GM23248 (cell line): ENCODE measurements at places on chromosomes 7 and 10. TPM values are rescaled to one million over a fixed set of nuclear protein-coding genes. Genes with fewer than 3 reads are reported as not detected.

DNA sequence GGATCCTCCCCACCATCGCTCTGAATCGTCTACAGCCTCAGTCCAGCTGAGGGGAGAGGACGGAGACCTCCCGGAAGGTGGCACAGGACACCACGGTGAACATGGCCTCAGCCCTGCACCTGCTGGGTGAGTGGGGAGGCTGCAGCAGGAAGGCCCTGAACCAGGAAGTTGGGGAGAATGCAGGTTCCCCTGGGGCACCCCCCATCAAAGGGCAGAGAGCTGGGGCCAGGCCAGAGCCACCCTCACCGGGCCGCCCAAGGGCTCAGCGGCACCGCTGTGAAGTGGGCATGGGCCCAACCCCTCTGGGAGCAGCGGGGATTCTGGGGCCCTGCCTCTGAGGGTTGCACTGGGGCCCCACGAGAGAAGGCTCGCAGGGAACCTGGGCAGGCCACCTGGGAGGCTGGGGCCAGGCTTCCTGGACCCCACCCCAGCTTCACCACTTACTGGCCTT is 98.7 kb downstream of the MICALL2 start:
- no peak overlapping the region for H3K4me3 ChIP-seq
- no peak overlapping the region for H3K27ac ChIP-seq
- no peaks in the 10 kb centered on the region for H3K4me1 ChIP-seq
- DNase-seq = no peak
- H3K36me3 ChIP-seq = no peaks in the 10 kb centered on the region
- H3K27me3 ChIP-seq = peaks cover 9% of the 10 kb centered on the region

Gene PDGFA
- total RNA-seq = 8.4 and 9.4 TPM in 2 replicates

DNA sequence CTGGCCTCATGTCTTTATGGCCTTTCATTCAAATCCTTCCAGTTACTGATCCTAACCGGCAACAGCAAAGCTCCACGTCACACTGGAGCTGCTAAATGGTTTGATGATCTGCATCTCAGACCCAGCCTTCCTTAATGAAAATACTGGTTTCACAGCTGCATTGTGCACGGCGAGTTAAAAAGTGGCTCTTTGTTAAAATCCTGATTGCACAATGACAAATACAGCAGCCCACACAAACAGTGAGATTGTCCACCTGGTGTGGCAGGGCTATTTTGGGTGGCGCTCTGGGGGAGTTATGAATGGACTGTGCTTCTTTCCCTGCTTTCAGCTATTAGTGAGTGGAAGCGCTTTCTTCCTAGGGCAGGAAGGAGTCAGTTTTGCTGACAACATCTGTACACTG is 63.4 kb upstream of the C1QL3 start:
- no peak for DNase-seq
- H3K36me3 ChIP-seq = no peaks in the 10 kb centered on the region
- no peak overlapping the region for H3K4me3 ChIP-seq
- no peaks in the 10 kb centered on the region for H3K27me3 ChIP-seq
- no peaks in the 10 kb centered on the region for H3K4me1 ChIP-seq

Gene FEZF1
- not detected in 2 replicates for total RNA-seq

DNA sequence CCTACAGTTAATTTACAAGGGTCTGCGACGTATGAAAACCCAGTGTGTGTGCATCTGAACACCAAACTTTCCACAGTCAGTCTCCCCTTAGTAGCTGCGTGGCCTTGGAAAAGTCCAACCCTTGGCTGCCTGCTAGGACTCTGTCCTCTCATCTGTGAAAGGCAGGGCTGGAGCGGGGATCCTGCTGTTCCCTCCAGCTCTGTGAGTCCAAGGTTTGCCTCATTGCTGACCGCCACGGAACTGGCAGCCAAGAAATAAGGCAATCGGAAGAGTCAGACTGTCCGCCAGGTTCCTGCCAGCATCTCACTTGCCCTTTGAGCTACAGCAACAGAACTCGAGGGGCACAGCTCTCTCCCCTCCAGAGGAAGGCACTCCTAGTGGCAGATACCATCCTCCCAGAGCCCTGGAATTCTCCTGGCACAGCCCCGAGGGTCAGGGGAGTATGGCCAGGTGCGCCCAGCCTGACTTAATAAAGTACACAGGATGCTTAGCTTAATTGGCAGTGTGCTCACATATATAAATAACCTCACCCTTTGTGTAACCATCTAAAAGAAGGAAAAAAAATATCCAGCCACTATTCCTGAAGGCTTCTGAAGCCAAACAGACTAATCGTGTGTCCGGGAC is 530.1 kb upstream of the FOXK1 start:
- no peak overlapping the region for H3K4me3 ChIP-seq
- no peaks in the 10 kb centered on the region for H3K27me3 ChIP-seq
- H3K4me1 ChIP-seq = no peaks in the 10 kb centered on the region
- no peak for DNase-seq

- peaks cover 10% of the 10 kb centered on the region; the same call in 1 of the 2 replicates for H3K36me3 ChIP-seq
- no peak overlapping the region for H3K4me3 ChIP-seq
- no peaks in the 10 kb centered on the region for H3K4me1 ChIP-seq
- no peaks in the 10 kb centered on the region for H3K27me3 ChIP-seq
- no peak overlapping the region for H3K27ac ChIP-seq
Observed at GRCh38 chr10:22539579-22540298, 174.6 kb downstream of the PIP4K2A start.

Gene CPVL
- total RNA-seq = not detected in 2 replicates

- H3K27ac ChIP-seq = no peak overlapping the region
- no peaks in the 10 kb centered on the region for H3K4me1 ChIP-seq
- H3K27me3 ChIP-seq = no peaks in the 10 kb centered on the region
- H3K4me3 ChIP-seq = no peak overlapping the region
- no peak for DNase-seq
Observed at GRCh38 chr10:75841266-75841665, 409.8 kb downstream of the LRMDA start.
